Stimulated activated CD8-positive, alpha-beta memory T cell treated with anti-CD3 and anti-CD28 coated beads, Interleukin-15, amount 100 ng/mL, for 48 hours (primary cell): ENCODE measurements at places on chromosomes 11 and 22.

GRCh38 chr11:94790661-94791180 is 22.6 kb downstream of the AMOTL1 start:
- no peak for DNase-seq

- DNase-seq, result no peak
Observed at GRCh38 chr11:108752297-108752751, 87.5 kb downstream of the DDX10 start.

- DNase-seq, result no peak
Observed at GRCh38 chr11:95736809-95737208, 52.8 kb downstream of the FAM76B start.

DNA sequence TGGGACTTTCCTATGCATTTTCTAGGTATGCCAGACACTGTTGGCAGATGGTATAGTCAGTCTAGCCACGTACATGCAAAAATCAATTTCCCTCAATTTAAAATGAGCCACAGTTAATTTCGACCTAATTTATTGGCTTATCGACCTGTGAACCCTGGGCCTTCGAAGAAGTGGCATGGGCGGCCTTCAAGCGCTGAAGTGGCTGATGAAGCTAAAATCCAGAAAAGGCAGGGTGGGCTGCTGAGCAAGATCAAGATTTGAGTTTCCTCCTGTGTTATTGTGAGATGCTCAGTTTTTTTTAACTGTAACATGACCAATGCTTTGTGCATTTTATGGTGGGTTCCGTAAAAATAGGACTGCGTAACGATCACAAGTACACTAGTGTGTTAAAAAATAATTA is 5.8 kb upstream of the SORL1-AS1 start:
- no peak for DNase-seq

DNA sequence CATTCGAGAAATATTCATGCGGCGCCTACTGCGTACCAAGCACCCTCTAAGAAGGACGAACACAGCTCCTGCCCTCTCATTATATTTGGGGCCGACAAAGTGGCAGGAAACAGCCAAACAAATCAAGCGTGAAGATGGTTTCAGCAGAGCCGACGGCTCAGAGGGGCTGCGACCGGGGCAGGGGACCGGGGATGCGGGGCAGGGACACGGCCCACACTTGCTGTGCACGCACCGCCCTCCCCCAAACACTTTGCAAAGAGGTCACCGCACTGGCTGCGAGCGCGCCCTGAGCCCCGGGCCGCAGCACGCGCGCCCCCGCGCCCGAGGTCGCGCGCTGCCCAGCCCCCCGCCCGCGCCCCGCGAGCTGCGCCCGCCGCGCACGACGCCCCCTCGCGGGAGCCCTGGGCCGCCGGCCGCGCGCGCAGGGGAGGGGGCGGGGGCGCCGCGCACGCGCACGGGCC is 255 bp upstream of the SYNGR1 start:
- DNase-seq, result no peak

DNA sequence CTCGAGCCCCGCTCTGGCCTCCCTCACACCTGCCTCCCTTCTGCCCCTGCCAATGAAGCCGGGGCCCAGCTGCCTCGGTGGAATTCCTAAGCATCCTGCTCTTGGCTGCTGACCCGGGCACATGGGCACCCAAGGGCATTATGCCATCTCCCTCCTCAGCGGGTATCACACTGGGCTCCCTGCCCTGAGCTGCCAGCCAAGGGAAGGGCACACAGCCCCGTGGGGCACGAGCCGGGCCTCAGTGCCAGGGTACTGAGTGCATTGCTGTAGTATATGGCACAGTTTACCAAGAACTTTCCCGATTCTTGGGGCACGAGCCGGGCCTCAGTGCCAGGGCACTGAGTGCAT is 43.8 kb upstream of the JAM3 start:
- DNase-seq, result no peak

DNA sequence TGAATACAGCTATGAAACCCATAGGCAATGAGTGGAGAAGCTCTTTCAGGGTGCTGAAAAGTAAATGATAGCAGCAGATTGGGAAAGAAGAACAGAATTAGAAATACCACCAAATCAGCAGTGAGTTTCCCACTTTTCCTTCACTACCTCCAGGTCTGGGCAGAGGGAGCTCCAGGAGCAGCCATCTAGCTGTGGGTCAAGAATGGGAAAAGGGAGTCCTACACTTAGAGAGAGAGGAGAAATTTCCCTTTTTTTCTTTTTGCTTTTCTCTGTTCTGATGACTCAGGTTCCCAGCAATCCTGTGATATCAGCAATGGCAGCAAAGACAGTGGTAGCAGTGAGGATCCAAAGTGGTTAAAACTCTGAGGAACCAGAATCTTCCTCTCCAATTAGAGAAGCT is 263.9 kb downstream of the NXPE2 start:
- DNase-seq, result no peak

GRCh38 chr11:72116019-72116755 is 3.7 kb upstream of the ANAPC15 start:
- no peak for DNase-seq

DNA sequence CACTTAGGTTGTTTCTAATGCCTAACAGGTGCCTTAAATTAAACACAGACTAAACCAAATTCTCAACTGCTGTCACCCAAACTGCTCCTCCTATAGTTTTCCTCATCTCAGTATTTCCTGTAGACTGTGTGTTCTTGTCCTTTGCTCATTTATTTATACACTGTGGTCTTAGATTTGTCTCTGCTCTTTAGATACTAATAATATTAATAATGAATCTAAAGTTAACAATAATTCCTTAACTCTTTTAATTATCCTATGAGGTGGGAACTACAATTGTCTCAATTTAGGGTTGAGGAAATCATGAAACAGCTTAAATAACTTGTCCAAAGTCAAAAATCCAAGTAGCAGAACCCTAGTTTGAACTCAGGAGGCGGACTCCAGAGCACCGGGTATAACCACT is 43.9 kb upstream of the YPEL1 start:
- DNase-seq, result no peak

DNA sequence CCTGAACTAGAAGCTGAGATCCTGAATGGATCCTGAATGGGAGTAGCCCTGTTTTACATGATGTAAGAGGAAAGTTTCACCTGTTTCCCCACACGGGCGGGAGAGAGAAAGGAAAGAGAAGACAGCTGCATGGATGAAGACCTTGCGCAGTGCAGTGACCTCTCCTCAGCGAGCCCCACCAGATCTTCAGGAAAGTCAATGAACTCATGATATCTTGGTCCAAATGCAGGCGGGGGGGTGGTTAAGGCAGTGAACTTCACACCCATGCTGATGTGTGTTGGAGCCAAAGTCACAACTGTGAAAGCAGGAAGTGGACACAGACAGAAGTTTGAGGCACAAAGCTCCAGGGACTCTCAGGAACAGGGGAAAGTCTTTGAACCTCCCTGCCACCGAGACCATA is 8.6 kb upstream of the FJX1 start:
- DNase-seq, result no peak

DNA sequence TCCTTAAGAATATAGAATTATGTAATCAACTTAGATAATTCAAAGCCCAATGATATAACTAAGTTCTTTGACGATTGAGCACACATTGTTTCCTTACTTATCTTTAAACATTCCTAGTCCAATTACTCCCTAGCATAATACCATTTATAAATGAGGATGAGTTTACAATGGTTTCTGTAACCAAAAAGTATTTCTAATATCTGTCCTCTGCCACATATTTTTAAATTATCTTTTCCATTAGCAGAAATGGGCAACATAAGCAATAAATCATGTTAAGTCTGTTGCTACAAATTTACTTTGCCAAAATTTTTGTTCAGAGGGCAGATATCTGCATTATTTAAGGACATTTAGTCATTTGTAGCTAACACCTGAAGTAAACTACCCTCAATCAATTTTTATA is 6.7 kb downstream of the CREBZF start:
- DNase-seq, result no peak

GRCh38 chr11:72001285-72001684 is 2.6 kb downstream of the IL18BP start:
- DNase-seq, result no peak

- no peak for DNase-seq
Observed at GRCh38 chr11:62457478-62457877, 38.6 kb downstream of the SCGB1A1 start.

DNA sequence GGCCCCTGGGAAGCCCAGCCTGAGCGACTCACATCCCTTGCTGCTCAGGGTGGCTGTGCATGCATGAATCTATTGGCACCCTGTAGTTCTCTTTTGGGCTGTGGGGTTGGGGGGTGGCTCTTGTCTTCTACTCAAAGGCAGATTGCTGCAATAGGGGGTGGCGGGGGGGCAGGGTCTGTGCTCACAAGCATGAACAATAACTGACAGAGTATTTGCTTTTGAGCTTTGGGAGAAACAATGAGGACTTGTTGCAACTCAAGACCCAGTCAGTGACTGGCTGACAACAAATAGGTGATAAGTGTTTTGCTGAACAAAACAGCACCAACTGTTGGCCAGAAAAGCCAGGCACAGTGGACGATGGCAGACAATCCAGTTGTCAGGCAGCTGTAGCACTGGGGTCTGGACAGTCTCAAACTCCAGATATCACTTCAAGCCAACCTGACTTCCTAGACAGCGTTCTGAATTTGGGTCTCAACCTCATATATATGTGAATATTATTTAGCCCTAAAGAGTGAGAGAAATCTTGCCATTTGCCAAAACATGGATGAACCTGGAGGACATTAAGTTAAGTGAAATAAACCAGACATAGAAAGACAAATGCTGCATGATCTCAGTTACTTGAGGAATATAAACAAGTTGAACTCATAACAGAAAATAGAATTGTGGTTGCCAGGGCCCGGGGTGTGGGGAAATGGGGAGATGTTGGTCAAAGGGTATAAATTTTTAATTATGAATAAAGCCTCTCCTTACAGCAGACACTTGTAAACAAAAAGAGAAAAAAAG is 61.7 kb downstream of the ME3 start:
- no peak for DNase-seq

- DNase-seq, result no peak
Observed at GRCh38 chr11:11163669-11164333, 189.2 kb downstream of the CSNK2A3 start.

- DNase-seq, result no peak
Observed at GRCh38 chr11:61106894-61107470, 4.7 kb downstream of the CD5 start.

DNA sequence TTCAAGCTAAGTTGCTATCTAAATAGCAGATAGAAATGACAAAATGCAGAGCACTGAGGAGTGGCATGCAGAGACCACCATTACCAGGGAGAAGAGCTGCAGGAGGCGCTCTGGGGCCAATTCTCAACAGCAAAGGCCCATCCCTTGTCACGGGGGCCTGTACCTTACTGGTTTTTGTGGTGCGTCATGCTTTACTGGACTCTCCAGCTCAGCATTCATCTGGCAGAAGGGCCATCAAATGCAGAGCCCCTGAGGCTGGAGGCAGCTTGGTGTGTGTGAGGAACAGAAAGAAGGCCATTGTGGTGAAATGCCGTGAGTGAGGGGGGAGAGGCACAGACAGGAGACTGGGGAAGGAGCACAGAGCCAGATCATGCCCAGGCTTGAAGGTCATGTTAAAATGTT is 56.5 kb upstream of the NAV2 start:
- DNase-seq, result no peak

DNA sequence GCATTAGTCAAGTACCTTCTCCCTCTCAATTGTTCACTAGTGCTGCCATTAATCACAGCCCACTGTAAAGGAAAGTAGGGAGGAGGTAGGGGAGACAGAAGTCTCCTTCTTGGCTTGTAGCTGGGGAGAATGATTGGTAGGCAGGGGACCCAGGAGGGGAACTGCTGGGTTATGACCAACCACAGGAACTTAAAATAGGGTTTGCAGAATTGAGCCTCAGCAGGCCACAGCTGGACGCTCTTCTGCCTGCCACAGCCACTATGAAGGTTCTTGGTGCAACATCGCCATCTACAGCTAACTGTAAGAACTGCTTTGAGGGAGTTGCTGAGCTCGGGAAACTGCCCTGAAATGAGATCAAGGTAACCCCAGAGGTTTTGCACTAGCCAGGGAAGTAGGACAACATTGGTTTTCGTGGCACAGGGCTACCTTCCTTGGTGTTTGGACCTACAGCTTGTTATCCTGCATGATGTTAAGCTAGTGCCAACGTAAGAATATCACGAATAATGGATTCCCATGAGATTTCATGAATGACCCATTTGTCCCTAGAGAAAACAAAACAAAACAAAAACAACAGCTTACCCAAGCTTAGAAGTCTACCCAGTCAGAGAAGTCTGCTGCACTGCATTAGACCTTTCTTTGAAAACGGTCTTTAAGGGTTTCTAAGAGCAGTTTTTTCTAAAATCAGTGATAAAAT is 787.1 kb upstream of the API5 start:
- no peak for DNase-seq
